ENCODE measurements at places on chromosomes 12 and 14.

DNA sequence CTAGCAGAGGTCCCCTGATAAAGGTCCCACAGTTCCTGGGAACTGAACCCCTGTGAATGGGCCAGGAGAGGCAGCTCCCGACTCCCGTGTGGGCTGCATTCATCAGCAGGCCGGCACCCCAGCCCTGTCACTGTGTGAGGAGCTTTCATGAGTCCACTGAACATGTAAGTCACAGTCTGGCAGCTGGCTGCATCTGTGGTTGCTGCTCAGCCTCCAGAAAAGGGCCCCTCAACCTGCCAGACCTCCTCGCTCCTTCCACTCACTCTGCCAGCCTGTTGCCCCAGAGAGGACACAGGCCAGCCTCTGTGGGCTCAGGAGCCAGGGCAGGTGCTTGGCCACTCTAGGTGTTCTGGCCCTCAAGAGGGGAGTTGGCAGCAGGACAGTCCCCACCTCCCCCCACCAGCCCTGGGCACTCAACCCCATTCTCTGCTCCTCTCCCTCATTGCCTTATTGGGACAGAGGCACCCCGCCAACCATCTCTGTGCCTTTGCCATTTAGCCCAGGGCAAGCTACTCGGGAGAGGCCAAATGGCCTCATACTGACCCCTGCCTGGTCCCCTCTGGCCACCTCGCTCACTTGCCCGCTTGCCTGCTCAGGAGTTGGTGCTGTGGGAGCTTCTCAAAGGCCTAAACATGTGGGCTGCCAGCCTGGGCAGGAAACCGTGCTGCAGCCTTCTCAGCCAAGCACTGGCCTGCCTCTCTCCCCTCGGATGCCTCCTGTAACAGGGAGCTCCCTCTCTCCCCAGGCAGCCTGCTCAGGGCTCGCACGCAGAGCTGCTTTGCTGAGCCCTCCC is 1.9 kb downstream of the RTL1 start:
- DNase-seq, result no peak

DNA sequence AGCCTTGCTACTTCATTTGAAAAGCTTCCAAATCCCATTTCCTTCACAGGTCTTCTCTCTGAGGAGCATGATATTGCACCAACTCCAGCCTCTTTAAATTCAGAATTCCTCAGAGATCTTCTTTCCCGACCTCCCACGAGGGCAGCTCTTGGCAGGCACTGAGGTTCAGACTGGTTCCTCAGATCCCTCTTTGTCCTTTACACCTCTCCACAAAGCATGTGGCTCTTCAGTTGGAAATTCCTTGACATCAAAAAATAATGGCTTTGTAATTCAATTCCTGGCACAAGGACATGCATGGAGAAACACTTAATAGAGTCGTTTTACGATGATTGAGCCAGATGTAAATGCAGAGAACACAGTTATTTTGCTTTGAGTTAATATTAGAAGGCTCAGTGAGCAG is 63.2 kb upstream of the TMX1 start:
- no peak for DNase-seq

- DNase-seq, result no peak
Measured at GRCh38 chr12:40342010-40342409, 117.2 kb downstream of the LRRK2 start.

DNA sequence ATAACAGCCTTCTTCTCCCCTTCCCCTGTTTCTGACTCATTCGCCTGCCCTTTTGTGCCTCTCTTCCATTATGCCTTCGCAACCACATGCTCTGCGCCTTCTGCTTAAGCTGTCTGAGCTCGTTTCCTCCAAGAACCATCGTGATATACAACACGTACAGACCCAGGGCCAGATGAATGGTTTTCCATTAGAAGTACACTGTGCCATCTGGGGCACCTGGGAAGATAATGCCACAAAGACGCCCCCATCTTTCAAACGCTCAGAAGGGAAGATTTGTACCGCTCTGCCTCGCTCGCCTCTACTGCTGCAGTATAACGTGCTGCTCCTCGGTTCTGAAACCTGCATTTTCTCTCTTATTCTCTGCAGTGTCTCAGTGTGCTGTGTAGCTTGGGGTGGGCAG is 470.9 kb upstream of the STXBP6 start:
- DNase-seq, result no peak

DNA sequence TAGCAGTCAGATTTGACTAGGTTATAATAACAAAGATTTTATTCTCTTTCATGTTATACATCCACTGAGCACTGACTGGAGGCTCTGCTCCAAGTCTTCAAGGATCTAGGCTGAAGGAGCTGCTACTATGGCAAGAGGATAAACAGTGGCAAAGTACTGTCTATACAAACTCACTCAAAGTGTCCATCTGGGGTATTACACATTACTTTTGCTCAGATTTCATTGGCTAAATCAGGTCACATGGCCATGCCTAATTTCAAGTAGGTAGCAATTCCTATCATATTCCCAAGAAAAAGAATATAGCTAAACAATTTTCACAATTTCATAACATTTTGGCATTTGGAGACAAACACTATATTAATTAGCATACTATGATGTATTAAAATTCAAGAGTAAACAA is 40.9 kb downstream of the CDK17 start:
- DNase-seq, result no peak

Data from activated T-helper 9 cell treated with anti-CD3 and anti-CD28 coated beads, Interleukin-2, amount 50 U/mL, for 16 hours (primary cell).